Effector CD8-positive, alpha-beta T cell (primary cell): ENCODE measurements at places on chromosomes 5 and 9.

DNA sequence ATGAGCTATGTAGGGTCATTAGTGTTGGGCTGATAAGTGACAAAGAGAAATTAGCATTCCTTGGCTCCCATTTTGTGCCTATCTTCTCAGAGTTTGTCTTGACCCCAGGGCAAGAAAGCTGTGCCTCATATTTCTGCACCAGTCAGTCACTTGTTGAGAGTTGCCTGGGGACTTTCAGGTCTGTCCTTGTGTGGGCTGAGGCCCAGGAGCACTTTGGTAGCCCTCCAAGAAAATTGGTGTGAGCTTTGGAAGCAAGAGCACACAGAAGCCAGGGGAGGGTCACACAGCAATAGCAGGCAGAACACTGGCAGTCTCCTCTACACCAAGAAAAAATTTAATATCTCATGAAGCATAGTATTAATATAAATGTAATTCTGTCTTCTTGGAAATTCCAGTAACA lies 239.9 kb downstream of the NPR3 start:
- no peak for DNase-seq

- DNase-seq: no peak
These were observed 86.7 kb downstream of the PHF2 start for GRCh38 chr9:93662952-93663572.

DNA sequence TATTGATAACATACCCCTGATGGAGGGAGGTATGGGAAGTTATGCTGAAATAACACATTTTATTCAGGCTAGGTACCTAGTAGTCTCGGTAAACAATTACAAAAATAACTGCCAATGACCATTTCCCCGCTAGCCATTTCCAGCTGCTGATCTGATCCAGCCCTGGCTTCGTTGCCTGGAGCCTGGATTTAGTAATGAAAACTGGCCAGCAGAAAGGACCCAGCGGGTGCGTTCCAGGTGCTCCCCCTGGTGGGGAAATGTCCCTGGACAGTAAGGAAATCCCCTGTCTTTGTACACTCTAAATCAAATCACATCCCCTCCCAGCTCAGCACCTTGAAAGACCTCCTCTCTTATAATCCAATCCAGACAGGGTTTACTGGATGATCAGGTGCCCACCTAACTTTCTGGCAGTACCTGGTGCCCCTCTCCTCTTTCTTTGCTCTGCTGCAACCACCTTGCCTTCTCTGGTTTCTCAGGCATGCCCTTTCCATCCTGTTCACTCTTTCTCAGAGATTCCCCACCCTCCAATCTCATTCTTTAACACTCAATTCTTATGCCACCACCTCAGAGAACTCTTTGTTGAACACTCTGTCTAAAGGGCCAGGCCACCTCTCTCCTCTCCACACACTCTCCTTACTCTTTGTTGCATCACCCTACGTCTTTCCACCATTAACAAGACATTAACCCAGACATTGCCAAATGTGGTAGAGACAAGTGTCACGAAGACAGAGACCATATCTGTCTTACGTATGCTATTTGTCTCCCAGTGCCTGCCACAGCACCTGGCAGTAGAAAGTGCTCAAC lies 50.1 kb upstream of the SMAD5 start:
- no peak for DNase-seq

GRCh38 chr5:172111852-172112225 lies 76.2 kb downstream of the STK10 start:
- DNase-seq: no peak

- DNase-seq: no peak
These were observed 52.5 kb downstream of the AP3B1 start for GRCh38 chr5:78242001-78242400.

DNA sequence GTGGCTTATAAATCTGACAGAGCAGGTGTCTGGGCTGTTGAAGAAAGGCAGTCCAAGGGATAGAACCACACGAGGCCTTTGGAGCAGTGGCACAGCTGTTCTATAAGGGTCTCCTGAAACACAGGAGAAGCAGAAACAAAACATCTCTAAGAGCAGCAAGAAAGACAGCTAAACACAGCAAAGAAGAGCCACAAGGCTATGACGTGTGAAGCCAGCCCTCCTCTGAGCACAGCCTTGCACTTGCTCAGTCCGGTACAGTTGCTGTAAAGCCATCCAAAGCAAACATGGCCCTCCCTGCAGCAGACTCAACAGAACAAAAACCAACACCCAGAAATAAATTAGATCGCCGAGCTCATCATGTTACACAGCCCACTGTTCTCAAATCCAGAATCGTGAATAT lies 2.6 kb upstream of the GZMK start:
- DNase-seq: no peak

DNA sequence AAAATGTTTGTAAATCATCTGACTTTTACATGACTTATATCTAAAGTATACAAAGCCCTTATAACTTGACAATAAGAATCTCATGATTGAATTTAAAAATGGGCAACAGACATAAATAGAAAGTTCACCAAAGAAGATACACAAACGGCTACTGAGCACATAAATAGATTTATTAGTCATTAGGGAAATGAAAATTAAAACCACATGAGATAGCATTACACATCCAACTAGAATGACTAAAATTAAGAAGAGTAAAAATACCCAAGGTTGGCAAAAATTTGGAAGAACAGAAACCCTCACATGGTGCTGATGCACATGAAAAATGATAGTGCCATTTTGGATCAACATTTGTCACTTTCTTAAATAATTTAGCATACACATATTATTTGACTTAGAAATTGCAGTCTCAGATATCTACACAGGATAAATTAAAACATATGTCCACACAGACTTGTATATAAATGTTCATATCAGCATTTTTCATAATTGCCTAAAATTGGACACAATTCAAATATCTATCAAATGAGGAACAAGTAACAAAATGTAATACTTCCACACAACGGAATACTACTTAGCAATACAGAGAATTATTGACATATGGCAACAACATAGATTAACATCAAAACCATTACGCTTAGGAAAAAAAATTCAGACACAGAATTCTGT lies 359.1 kb upstream of the DAB2 start:
- no peak for DNase-seq

- DNase-seq: no peak
These were observed 68.2 kb downstream of the LRSAM1 start for GRCh38 chr9:127519301-127520166.

- no peak for DNase-seq
These were observed 139.3 kb upstream of the NFIB start for GRCh38 chr9:14453286-14453685.

GRCh38 chr9:33177086-33177485 lies 9.9 kb upstream of the B4GALT1 start:
- no peak for DNase-seq

- DNase-seq: no peak
These were observed 317.6 kb downstream of the CWC27 start for GRCh38 chr5:65086234-65086890.

GRCh38 chr9:82467436-82467835 lies 478.9 kb downstream of the SPATA31D1 start:
- DNase-seq: no peak

GRCh38 chr9:90810691-90811090 lies 9.1 kb downstream of the SYK start:
- no peak for DNase-seq

GRCh38 chr9:36948051-36948450 lies 86.0 kb downstream of the PAX5 start:
- no peak for DNase-seq

GRCh38 chr5:36982146-36982545 lies 105.6 kb downstream of the NIPBL start:
- DNase-seq: no peak
